ENCODE measurements at places on chromosomes 16 and 17. TPM values are rescaled to one million over a fixed set of nuclear protein-coding genes. Genes with fewer than 3 reads are reported as not detected.

Gene GPRC5C
- 27.5 TPM for total RNA-seq

Gene CCDC144A
- total RNA-seq: 2.5 TPM

Gene ACD
- total RNA-seq: 38.8 TPM

DNA sequence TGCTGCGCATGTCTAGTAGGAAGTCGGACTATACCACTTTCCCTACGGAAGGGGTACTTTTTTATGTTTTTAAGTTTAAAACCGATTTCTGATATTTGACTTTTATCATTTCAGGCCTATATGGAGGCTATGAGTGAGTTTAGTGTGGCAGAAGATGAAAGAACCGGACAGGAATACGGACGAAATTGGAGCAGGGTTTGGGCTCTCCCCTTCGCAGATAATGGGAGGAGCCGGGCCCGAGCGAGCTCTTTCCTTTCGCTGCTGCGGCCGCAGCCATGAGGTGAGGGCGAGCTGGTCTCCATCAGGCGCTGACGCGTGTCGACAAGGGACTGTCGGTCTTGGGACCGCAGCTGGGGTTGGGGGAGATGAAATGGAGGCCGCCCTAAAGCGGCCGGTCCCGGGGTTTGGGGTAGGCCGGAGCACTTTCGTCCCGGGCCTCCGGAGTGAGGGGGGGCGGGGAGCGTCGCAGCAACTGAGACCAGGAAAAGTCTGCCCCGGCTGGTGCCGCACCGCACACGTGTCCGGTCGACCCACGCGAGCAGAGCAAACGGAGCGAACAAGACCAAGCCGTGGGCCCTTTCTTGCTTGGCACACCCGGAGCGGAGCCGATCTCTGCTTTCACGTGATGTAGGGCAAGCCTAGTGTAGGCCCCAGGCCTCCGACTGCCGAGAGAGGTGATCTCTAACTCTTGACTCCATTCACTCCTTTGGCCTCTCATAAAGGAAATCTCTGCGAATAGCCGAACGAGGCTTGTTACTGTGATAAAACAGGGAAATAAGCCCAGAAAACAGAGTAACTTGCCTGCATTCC is at the start of gene RPL19:
Gene RPL19 (plus strand): TSS at position 214 of the 810 bp plus-strand sequence. CDS start 62 bp downstream, at position 276.
- DNase-seq: no peak

GRCh38 chr17:61405686-61406536 is 6.3 kb downstream of the TBX2 start:
- DNase-seq: no peak

- DNase-seq: peak; percentile 22
Measured at GRCh38 chr16:30340621-30341020, 14.5 kb downstream of the CD2BP2 start.

- no peak for DNase-seq
Measured at GRCh38 chr16:3861808-3862451, 18.6 kb downstream of the CREBBP start.

Data from vagina (tissue), 2 donors.